ENCODE measurements at places on chromosomes 3 and 15.

DNA sequence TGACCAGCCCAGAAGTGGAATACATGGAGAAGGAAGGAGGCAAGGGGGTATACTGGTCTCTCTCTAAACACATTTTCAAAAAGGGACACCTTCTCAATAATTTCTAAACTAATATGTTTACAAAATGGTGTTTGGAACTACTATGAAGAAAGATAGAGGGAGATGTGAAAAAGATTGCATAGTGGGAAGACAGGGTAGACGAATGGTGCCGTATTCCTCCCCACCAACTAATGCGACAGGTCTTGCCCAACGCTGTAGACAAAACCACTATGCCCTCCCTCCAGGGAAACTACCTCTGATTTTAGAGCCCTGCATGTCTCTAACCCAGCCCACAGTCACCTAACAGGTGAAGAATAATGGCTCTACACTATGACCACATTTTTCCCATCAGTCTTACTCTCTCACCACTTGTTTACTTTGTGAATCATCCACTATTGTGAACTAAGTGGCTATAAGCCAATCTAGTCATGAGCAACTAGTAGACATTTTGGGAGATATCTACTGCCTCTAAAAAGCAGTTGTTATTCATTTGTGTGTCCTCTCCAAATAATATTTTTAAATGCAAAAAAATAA is 108.2 kb upstream of the UBE2E2 start:
- peak; percentile 2 for DNase-seq

DNA sequence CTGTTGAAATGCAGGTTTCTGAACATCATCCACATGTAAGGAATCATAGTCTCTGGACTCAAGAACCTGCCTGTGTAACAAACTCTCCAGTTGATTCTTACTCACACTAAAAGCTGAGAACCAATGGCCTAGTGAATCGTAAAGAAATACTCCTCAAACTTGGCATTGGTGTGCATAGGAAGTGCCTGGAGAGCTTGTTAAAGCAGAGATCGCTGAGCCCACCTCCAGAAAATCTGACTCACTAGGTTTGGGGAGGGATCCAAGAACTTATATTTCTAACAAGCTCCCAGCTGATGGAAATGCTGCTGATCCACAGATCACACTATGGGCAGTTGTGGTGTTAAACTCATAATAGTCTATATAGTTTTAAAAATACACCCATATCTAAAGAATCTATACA is 55.8 kb upstream of the LMCD1 start:
- DNase-seq = no peak

- DNase-seq = no peak
Observed at GRCh38 chr3:65833761-65834505, 204.8 kb downstream of the MAGI1 start.

- DNase-seq = no peak
Observed at GRCh38 chr3:188964957-188965356, 206.8 kb upstream of the TPRG1 start.

GRCh38 chr15:50150349-50150748 is 31.3 kb upstream of the ATP8B4 start:
- no peak for DNase-seq

All from NCI-H1105 (cell line).